ENCODE measurements at places on chromosomes 16 and 17.

DNA sequence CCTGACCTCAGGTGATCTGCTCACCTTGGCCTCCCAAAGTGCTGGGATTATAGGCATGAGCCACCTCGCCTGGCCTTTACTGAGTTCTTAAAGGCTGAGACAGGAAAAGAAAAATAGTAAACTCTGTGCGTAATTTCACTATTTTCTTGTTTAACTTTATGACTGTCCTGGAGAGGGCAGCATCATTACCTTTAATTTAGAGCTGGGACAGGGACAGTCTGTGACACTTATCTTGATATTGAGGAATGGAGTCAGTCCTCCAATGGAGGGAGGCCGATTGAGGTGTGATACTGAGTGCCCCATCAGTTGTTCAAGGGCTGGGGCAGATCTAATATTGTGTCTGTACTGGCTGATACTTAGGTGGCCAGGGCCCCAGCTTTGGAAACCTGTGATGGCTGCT is 21.5 kb upstream of the SPN start:
- no peak for DNase-seq

- DNase-seq: no peak
Observed at GRCh38 chr17:35377068-35377467, 3.6 kb upstream of the SLFN11 start.

GRCh38 chr16:79595931-79596450 is 4.5 kb downstream of the MAF start:
- no peak for DNase-seq

- DNase-seq: no peak
Observed at GRCh38 chr16:58384437-58385055, 7.7 kb upstream of the GINS3 start.

DNA sequence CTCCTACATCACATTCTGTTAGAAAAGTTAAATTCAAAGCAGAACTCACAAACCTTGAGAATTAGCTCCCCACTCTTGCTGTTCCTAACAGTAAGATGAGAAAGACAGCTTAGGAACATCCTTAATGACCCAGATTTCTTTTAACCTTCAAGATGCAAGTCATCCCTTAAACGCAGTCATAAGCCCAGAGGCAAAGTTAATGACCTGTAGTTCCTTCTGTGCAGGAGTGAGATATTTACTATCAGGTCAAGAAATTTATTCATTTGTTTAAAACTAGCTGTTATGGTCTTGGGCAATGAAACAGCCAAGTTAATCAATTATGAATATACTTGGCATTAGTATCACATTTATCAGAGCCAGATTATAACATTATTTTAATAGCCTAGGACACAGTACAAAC is 37.1 kb downstream of the NXPH3 start:
- DNase-seq: no peak

DNA sequence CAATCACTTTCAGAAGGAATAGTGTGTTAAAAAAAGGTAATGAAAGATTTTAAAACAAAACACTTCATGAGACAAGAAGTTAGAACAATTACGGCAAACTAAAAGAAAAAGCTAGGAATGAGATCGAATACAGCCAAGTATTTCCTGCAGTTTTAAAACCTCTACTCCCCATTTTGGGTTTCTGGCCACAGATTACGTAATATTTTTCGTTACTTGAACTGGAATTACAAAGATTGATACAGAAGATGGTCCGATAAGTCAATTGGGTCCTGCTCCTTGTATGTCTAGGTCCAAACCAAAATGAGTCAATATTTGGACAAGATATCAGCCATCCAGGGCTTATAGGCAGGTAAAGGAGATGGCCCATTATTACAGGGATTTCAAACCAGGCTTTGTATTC is 52.2 kb downstream of the SIAH1 start:
- DNase-seq: no peak

GRCh38 chr17:69858460-69858859 is 216.6 kb upstream of the KCNJ16 start:
- no peak for DNase-seq

- no peak for DNase-seq
Observed at GRCh38 chr17:62135742-62136141, 70.7 kb upstream of the MED13 start.

DNA sequence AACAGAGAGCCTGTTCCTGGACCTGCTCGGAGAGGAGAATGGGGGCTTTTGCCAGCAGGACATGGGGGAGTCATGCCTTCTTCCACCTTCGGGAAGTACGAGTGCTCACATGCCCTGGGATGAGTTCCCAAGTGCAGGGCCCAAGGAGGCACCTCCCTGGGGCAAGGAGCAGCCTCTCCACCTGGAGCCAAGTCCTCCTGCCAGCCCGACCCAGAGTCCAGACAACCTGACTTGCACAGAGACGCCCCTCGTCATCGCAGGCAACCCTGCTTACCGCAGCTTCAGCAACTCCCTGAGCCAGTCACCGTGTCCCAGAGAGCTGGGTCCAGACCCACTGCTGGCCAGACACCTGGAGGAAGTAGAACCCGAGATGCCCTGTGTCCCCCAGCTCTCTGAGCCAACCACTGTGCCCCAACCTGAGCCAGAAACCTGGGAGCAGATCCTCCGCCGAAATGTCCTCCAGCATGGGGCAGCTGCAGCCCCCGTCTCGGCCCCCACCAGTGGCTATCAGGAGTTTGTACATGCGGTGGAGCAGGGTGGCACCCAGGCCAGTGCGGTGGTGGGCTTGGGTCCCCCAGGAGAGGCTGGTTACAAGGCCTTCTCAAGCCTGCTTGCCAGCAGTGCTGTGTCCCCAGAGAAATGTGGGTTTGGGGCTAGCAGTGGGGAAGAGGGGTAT is 39.3 kb upstream of the IL21R start:
- no peak for DNase-seq

GRCh38 chr16:51892293-51893007 is 654.5 kb downstream of the TOX3 start:
- no peak for DNase-seq

DNA sequence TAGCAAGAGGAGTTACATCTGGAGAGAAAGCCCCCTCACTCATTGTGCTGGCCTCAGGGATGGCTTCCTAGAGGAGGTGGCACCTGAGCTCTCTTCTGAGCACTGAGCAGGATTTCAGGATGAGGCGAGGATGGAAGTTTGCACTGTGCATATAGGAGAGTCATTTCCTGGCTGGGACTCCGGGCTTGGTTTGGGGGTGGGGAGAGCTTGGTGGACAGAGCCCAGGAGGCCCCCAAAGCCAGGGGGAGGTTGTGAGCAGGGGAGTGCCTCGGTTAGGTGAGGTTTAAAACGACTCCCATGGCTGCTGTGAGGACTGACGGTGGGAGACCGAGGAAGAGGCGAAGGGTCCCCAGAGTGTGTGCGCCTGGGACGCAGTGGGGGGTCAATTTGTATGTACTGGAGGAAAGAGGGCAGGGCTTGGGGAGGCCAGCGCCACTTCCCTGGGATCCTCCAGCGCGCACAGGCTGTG is 1.2 kb downstream of the CAMKK1 start:
- DNase-seq: no peak

DNA sequence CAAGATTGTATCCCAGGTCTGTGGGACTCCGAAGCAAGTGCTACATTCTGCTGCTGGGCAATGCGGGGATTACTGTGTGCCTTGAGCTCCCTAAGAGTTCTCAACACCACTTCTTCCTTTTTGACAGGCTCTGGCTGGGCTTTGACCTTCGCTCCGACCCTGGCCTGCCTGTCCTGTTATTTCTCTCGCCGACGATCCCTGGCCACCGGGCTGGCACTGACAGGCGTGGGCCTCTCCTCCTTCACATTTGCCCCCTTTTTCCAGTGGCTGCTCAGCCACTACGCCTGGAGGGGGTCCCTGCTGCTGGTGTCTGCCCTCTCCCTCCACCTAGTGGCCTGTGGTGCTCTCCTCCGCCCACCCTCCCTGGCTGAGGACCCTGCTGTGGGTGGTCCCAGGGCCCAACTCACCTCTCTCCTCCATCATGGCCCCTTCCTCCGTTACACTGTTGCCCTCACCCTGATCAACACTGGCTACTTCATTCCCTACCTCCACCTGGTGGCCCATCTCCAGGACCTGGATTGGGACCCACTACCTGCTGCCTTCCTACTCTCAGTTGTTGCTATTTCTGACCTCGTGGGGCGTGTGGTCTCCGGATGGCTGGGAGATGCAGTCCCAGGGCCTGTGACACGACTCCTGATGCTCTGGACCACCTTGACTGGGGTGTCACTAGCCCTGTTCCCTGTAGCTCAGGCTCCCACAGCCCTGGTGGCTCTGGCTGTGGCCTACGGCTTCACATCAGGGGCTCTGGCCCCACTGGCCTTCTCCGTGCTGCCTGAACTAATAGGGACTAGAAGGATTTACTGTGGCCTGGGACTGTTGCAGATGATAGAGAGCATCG is 2.4 kb downstream of the SLC16A13 start:
- DNase-seq: no peak

DNA sequence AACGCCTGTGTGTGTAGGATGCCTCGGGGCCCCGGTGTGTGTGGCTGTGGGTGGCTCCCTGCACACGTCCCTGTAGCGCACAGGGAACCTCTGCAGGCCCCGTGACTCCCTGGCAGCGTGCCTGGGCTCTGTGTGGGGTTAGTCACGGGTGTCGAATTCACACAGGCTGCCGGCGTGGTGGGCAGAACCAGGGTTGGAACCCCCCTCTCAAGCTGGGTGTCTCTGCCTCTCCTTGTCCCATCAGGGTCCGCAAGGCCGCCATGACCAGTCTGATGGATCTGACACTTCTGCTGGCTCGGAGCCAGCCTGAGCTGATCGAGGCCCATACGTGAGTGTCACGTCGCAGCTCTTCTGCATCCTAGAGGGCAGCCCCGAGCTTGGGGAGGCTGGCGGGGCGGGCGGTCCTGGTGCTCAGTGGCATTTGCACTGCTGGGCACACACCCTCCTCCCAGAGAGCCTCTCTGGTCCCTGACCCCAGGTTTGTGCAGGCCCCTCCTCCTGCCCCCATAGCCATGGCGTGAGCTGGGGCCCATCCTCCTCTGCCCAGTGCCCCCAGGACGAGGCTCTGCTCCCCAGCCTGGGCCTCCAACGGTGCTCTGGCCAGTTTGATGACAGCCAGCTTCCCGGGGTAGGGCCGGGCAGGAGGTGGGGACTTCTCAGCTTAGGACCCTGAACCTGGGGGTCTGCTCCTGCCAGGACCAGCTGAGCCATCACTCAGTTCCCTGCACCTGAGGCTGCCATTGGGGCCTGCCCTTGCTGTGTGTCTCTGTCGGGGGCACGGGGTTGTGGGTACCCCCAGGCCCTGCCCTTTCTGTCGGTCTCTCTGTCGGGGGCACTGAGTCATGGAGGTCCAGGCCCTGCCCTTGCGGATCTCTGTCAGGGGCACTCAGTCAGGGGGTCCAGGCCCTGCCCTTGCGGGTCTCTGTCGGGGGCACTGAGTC is 88.1 kb upstream of the ZNF750 start:
- no peak for DNase-seq

GRCh38 chr16:73546341-73546845 is 498.5 kb upstream of the ZFHX3 start:
- DNase-seq: no peak

- DNase-seq: no peak
Observed at GRCh38 chr17:74274060-74274708, at the start of gene DNAI2. Gene DNAI2, plus strand, starts transcription at chr17:74274234. Its CDS starts 7,584 bp downstream, at chr17:74281818.

- no peak for DNase-seq
Observed at GRCh38 chr17:50055426-50056216, at the start of gene ITGA3. Gene ITGA3, plus strand, starts transcription at chr17:50056110. Its CDS starts 330 bp downstream, at chr17:50056440.

DNA sequence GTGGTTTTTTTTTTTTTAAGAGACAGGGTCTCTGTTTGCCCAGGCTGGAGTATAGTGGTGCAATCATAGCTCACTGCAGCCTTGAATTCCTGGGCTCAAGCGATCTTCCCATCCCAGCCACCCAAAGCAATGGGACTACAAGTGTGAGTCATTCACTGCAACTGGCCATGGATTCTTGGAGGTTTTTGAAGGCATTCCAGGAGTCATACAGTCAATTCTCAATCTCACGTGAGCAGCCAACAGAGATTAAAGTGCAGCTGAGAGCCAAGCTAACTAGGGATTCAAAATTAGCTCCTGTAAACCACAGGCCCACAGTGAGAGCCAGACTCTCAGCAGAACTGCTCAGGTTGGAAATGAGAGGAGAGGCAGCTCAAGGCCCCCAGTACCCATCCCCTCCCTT is 30.2 kb downstream of the XPO6 start:
- DNase-seq: no peak

GRCh38 chr17:17355426-17355825 is 52.3 kb downstream of the NT5M start:
- DNase-seq: no peak

- DNase-seq: no peak
Observed at GRCh38 chr17:79330696-79331095, 256.1 kb downstream of the ENGASE start.

DNA sequence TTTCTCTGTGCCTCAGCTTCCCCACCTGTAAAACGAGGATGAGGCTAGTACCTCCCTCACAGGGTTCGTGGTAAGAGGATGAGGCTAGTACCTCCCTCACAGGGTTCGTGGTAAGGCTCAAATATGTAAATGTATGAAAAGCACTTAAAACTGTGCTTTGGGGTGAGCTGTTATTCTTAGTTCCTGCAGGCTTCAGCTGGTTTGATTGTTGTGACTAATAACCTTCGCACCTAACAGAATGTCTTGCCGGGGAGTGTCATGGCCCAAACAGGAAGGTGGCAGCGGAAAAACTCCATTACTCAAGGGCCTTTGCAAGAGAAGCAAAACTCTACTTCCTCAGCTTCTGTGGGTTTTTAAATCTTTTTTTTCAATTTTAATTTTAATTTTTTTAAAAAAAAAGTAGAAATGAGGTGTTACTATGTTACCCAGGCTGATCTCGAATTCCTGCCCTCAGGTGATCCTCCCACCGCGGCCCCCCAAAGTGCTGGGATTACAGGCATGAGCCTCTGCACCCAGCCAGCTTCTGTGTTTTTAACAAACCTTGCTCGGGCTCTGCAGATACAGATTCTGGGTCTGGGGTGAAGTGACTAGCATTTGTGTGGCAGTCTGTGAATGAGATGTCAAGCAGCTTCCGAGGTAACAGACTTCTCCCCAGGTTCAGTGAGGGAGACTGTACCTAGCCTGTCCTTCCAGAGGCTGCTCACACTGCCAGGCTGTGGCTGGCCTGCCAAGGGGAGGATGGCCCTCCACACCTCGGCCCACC is 103.0 kb downstream of the RAB11FIP4 start:
- no peak for DNase-seq

DNA sequence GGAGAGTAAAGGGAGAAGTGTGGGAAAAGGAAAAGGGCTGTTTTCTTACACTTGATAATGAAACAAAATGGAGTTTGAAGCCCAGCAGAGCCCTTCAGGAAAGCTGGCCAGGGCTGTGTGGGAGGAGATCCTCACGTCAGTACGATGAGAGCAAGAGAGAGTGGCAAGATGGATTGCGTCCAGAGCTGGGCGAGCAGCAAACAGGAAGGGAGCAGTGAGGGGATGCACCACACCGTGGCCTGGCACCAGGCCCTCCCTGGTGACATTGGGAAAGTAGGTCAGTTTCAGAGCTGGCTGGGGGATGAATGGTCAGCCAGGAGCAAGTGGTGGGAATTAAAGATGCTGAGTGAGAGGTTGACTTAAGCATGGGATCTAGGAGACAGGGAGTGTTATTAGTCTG is 273.6 kb downstream of the GRIN2A start:
- no peak for DNase-seq

DNA sequence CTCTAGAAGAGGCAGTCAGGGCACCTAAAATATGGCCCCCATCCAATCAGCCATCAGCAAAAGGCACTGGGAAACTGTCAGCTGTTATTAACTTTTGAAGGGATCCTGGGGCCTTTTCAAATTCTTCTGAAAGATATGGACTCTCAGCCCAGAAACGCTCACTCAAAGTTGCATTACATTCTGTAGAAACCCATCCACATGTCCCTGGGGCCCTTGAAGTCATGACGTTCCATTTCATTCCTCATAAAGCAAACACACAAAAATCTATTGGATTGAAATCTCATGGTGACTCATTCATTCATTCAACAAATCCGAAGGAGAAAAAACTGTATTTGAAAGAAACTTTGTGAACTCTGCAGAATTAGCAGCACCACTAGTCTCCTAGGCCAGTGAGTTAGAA is 215.3 kb downstream of the C16orf95 start:
- no peak for DNase-seq

Measured in tibial nerve (tissue), 4 donors.